ENCODE measurements at places on chromosomes 4 and X. TPM values are rescaled to one million over a fixed set of nuclear protein-coding genes. Genes with fewer than 3 reads are reported as not detected.
A peak's percentile ranks its signal among the peaks of the same experiment; 100 is the strongest.

- no peak for DNase-seq
Measured at GRCh38 chr4:61545902-61546480, 345.9 kb downstream of the ADGRL3 start.

GRCh38 chr4:88826771-88827170 is 129.1 kb upstream of the NAP1L5 start:
- no peak for DNase-seq

GRCh38 chrX:98398542-98398941 is 1514.8 kb downstream of the RPA4 start:
- DNase-seq, result no peak

DNA sequence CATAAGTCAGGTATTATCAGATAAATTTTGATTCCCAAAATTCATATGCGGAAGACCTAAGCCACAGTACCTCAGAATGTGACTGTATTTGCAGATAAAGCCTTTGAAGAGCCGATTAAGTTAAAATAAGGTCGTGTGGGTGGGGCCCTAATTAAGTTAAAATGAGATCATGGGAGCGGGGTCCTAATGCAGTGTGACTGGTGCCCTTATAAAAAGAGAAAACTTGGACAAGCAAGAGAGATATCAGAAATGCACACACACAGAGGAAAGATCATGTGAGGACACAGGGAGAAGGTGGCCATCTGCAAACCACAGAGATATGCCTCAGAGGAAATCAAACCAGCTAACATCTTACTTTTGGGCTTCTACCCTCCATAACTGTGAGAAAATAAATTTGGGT is 236.1 kb downstream of the FBXO8 start:
- no peak for DNase-seq

DNA sequence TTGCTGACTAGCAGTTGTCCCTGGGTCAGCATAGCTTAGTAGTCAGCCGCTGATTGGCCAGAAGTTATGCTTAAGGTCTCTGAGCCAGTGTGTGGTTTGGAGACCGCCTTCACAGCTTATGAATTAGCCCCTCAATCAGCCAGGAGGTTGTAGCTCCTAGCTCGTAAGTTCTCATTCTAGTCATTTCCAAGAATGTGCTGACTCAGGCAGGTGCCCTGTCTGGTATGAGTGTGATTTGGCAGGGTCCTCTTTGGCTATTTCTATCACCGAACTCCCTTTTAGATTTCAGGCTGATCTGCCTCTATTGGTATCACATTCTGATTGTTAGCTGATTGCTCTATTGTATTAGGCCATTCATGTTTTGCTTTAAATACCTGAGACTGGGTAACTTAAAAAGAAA is 33.1 kb downstream of the NUDT11 start:
- DNase-seq, result no peak

DNA sequence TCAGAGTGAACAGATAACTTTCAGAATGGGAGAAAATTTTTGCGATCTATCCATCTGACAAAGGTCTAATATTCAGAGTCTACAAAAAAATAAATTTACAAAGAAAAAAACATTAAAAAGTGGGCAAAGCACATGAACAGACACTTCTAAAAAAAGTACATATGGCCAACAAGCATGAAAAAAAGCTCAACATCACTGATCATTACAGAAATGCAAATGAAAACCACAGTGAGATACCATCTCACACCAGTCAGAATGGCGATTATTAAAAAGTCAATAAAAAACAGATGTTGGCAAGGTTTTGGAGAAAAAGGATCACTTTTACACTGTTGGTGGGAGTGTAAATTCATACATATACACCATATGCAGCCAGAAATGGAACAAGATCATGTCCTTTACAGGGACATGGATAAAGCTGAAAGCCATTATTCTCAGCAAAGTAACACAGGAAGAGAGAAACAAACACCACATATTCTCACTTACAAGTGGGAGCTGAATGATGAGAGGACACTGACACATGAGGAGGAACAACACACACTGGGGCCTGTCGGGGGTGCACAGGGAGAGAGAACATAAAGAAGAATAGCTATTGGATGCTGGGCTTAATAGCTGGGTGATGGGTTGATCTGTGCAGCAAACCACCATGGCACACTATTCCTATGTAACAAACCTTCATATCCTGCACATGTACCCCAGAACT is 41.6 kb upstream of the ITM2A start:
- no peak for DNase-seq

- DNase-seq, result no peak
Measured at GRCh38 chr4:105277702-105278101, 131.0 kb downstream of the TET2 start.

GRCh38 chr4:128924951-128925350 is 115.5 kb downstream of the JADE1 start:
- DNase-seq, result peak; percentile 36

- no peak for DNase-seq
Measured at GRCh38 chr4:56535915-56536314, 30.3 kb downstream of the ARL9 start.

DNA sequence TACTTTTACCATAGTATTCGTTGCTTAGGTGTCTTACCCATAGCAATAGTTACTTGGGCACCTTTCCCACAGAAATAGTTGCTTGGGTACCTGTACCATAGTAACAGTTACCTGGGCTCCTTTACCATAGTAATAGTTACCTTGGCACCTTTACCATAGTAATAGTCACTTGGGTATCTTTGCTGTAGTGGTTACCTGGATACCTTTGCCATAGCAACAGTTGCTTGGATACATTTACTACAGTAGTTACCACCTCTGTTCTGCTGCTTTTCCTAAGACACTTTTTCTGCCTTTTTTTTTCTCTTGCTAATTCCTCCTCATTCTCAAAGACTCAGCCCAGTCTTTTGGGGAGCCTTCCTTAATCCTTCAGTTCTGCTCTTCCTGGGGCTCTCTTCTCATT is 272.8 kb upstream of the PUDP start:
- DNase-seq, result no peak

DNA sequence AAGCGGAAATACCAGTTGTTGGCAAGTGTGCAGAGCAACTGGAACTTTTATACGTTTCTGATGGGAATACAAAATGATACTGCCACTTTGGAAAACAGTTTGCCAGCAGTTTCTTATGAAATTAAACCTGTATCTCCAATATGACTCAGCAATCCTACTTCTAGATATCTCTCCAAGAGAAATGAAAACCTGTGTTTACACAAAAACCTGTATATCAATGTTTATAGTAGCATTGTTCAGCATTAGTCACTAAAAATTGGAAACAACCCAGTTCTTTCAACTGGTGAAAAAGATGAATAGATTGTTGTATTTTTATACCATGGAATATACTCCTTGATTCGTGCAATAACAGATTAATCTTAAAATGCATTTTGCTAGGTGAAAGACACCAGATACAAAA is 26.8 kb downstream of the ATP7A start:
- peak; percentile 23 for DNase-seq

- DNase-seq, result no peak
Measured at GRCh38 chr4:117640836-117641235, 393.4 kb upstream of the NDST3 start.

DNA sequence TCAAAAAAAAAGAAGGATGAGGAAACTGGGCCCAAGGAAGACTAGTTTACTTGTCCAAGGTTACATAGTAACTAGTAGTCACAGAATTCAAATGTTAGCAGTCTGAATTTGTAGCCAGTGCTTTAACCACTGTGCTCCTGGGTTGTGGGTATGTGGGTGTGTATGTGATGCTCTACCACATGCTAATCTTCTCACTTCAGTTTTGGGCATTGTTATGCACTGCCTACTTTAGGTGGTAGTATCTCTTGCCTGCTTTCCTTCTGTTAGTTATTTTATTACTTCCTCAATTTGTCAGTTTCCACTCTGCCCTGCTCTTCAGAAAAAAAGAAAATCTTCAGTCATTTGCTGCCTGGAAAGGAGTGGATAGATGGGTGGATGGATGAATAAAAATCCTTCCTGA is 219.2 kb downstream of the RPA4 start:
- no peak for DNase-seq

DNA sequence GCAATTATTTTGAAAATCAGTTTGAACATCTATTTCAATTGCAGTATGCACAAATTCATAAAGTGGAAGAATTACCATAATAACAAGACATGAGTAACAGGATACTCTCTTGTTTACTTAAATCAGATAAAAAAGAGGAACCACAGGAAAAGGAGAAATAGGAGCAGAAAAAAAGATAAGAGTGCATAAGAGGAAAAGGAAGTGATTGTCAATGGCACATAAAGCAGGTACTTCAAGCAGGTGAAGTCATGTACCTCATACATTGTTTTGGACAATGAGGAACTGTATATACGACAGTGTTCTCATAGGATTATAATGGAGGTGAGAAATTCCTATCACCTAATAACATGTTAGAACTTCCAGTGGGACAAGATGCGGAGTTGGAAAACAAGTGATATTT is 334.5 kb upstream of the PCDH7 start:
- no peak for DNase-seq

GRCh38 chr4:139315221-139315675 is 13.0 kb upstream of the NDUFC1 start:
- no peak for DNase-seq

DNA sequence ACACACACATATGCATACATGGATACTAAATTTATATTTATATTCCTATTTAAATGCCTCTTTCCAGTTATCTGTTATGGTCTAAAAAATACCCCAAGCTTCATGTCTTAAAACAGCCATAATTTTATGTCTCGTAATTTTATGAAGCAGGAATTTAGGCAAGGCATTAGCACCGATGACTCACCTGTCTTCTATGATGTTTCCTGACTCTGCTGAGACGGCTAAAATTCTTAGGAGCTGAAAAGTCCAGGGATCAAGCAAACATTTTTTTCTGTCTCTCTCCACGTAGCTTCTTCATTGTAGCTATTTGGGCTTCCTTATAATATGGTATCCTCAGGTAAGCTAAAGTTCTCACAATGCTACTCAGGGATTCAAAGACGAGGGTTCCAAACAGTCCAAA is 930.3 kb downstream of the STIM2 start:
- DNase-seq, result peak; percentile 10

- peak; percentile 66 for DNase-seq
Measured at GRCh38 chrX:154458954-154459778, 1.1 kb downstream of the PLXNA3 start.

DNA sequence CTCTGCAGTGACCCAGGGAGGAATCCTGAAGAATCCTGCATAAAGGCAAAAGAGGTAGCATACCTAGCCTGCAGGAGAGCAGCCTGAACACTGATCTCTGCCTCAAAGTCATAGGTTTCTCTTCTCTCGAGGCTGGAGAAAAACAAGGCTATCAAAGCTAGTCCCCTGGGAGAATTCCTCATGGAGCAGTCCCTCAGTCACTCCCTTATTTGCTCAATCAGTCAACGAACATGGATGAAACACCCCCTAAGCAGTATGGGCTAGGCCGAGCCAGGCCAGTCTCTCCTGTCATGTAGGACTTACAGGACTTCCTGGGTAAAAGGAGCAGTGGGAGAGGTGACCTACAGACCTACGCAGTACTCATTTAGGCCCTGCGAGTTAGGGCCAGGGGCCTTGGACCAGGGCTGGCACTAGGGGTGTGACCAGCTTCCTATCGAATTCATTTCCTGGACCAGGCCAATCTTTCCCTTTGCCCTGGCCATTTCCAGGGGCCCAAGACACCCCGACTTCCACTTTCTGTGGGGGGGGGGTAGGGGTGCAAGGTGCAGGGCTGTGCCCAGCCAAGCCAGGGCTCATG is 164.1 kb downstream of the EFNB1 start:
- no peak for DNase-seq

DNA sequence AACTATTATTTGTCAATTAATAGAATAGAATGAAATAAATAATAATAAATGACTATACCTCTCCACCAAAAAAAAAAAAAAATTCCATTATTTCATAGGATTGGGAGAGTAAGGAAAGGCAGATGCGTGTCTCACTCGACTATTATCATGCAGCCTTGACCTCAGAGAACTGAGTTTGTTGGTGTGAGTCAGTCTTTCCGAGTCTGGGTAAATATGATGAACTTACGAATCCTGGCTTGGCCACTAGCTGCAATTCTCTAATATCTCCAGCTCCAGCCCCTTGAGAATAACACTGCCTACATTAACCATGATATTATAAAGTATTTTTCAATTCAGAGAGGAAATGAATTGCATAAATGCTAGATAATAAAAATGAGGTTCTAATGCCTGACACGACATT is 46.6 kb upstream of the DHX15 start:
- peak; percentile 6 for DNase-seq

- DNase-seq, result no peak
Measured at GRCh38 chrX:129626026-129626425, 28.7 kb downstream of the APLN start.

GRCh38 chr4:73599182-73599581 is 21.1 kb downstream of the RASSF6 start:
- DNase-seq, result peak; percentile 31

GRCh38 chr4:7392438-7393421 is 42.0 kb downstream of the PSAPL1 start:
- DNase-seq, result peak; percentile 26

DNA sequence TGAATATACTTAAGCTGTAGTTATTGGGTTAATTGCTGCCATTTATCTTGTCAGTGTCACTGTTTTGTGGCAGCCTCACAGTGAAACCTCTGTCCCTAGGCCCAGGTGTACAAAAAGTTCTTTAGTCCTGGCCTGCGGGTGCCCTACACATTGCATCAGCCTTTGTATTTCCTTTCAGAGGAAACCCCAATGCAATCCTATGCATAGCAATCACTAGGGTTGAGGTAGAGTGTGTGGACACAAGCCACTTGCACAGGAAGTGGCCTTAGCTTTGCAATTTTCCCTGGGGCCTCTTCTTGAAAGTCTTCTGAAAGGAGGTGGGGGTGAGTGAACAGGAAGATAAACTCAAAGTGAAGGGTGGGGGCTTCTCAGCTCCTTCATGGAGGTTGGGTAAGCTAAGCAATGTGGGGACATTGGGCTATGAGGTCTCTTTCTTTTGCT is 27.8 kb downstream of the VSIG4 start:
- no peak for DNase-seq

DNA sequence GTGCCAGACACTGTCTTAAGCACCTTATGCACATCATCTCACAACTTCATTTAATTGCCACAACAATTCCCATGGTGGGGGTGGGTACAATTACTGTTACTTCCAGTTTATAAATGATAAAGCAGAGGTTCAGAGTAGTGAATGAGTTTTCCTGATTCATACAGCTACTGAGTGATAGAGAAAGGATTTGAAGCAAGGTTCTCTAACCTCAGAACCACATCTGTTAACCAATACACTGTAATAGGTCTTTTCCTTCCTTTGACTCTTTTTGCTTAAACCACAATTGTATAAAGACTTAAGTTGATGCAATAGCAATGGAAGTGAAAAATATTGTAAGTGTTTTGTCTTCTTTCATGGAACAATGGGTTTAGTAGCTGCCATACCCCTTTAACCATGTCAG is 43.5 kb upstream of the PAK3 start:
- DNase-seq, result no peak

- DNase-seq, result no peak
Measured at GRCh38 chr4:122896270-122896669, 26.1 kb downstream of the NUDT6 start.

GRCh38 chrX:48522291-48522690 is 683 bp downstream of the EBP start:
- no peak for DNase-seq

The ADH1C gene
- total RNA-seq, result not detected

The ARHGAP6 gene
- 0.54 TPM for total RNA-seq

The ETDB gene
- total RNA-seq, result not detected

The CLIC2 gene
- total RNA-seq, result not detected

The RASSF6 gene
- total RNA-seq, result not detected

The FSTL5 gene
- total RNA-seq, result not detected

The IRAK1 gene
- 54.7 TPM for total RNA-seq

The CT45A1 gene
- total RNA-seq, result not detected

The HPGDS gene
- not detected for total RNA-seq

The BGN gene
- 115 TPM for total RNA-seq

The PPEF2 gene
- not detected for total RNA-seq

The C4orf50 gene
- total RNA-seq, result not detected

The DCAF16 gene
- 24.4 TPM for total RNA-seq

The WWC2 gene
- 31.0 TPM for total RNA-seq

Data from GM23248 (cell line).